ENCODE measurements at places on chromosomes 5 and 9. TPM values are rescaled to one million over a fixed set of nuclear protein-coding genes. Genes with fewer than 3 reads are reported as not detected.
A peak's percentile ranks its signal among the peaks of the same experiment; 100 is the strongest.

DNA sequence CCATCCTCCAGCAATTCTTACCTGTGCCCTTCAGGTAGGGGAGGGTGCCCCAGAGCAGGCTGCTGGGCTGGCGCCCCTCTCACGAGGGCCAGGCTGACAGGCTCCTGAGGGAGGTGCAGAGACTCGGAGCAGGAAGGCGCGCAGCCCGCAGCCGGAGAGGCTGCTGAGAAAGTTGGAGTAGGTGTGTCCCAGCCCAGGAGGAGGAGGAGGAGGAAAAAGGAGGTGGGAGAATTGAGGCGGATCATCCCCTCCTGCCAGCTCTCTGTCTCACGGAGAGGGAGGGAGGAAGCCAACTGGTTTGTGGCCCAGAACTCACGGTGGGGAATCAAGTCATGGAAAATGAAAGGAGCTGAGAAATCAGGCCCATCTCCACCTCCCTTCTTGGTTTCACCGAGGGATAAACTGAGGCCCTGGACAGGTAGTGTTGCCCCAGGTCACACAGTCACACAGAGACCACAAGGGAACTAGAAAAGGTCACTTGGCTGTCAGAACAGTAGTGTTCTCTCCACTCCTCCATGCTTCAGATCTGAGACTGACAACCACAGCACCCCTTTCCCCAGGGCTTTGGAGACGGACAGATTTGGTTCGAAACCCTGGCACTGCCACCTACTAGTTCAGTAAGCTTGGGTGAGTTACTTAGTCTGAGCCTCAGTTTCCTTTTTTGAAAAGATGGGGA is at the start of gene FAT2:
FAT2 (minus strand) TSS at position 188 of the 676 bp plus-strand sequence. CDS start 22,400 bp downstream, outside the sequence.
- H3K4me1 ChIP-seq: peaks cover 3% of the 10 kb centered on the region
- H3K36me3 ChIP-seq: no peaks in the 10 kb centered on the region
- H3K27me3 ChIP-seq: peaks cover 13% of the 10 kb centered on the region
- H3K27ac ChIP-seq: no peak within 1 kb of the TSS
- no peak for DNase-seq

GRCh38 chr9:120711354-120711753 is 2.9 kb downstream of the MEGF9 start:
- H3K27ac ChIP-seq: peak overlapping the region; percentile 95
- peaks cover 33% of the 10 kb centered on the region for H3K4me1 ChIP-seq
- no peaks in the 10 kb centered on the region for H3K36me3 ChIP-seq
- H3K27me3 ChIP-seq: no peaks in the 10 kb centered on the region
- DNase-seq: no peak

DNA sequence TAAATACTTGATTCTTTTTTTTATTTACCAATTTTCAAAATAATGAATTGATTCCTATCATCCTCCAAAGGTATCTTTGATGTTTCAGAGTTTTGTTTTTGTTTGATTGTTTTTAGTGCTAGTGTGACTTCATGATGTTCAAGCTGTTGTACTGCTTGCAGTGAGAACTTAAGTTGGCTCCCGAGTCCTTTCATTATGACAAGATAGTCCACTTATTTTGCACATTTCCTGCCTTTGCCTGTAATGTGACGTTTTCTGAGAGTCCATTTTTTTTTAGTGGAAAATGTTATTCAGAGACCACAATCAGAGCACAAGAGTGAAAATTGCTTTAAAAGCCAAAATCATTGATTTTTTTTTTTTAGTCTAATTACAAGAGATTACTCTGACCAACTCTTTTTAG is 60.1 kb upstream of the FCHO2 start:
- no peaks in the 10 kb centered on the region for H3K27me3 ChIP-seq
- H3K4me3 ChIP-seq: no peak overlapping the region
- H3K36me3 ChIP-seq: no peaks in the 10 kb centered on the region
- DNase-seq: no peak
- no peak overlapping the region for H3K27ac ChIP-seq

CAMK4 gene
- total RNA-seq: 163 TPM

TEX48 gene
- not detected for total RNA-seq

DNA sequence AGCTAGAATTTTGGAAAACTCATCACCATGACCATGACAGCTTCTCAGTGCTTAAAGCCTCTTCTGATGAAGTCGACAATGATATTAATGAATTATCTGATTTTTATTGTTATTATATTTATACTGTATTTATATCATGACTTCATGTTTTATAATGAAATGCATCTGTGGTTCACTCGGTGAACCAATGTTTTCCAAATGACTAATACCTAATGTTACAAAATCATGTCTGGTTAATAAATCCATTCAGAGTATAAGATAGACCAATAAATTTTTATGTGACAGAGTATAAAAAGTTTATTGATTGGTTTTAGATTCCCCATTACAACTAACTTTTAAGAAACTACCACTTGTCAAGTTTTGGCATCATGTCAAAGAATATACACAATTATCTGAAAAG is 416.5 kb downstream of the MLLT3 start:
- no peak overlapping the region for H3K4me3 ChIP-seq
- DNase-seq: no peak
- H3K36me3 ChIP-seq: peaks cover 6% of the 10 kb centered on the region
- H3K4me1 ChIP-seq: peaks cover 21% of the 10 kb centered on the region
- peaks cover 11% of the 10 kb centered on the region for H3K27me3 ChIP-seq

DNA sequence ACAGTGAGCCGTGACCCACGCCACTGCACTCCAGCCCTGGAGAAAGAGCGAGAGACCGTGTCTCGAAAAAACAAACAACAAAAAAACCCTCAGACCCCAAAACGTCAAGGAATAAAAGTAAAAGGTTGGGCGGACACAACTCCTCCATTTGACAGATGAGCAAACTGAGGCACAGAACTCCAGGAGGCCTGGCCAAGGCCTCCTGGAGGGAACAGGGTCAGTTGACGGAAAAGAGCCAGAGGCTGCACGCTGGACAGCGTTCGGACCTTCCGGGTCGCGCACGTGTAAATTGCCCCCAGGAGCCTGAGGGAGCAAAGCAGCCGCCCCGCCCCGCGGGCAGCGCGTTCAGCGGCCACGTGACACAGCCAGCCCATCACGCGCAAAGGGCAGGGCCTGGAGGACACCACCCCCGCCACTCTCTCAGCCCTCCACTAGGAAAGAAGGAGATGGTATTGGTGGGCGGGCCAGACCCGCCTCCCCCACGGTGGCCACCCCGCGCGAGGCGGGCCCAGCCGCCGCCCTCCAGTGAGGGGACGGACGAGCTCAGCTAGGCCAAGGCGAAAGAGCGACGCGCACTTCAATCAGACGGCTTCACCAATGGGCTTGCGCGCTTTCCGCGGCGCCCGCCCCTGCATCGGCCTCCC is 81.5 kb downstream of the PTPDC1 start:
- peak; percentile 97 for DNase-seq
- H3K36me3 ChIP-seq: no peaks in the 10 kb centered on the region
- peak overlapping the region; percentile 89 for H3K27ac ChIP-seq
- H3K4me3 ChIP-seq: peak overlapping the region; percentile 92
- peaks cover 35% of the 10 kb centered on the region for H3K4me1 ChIP-seq

DNA sequence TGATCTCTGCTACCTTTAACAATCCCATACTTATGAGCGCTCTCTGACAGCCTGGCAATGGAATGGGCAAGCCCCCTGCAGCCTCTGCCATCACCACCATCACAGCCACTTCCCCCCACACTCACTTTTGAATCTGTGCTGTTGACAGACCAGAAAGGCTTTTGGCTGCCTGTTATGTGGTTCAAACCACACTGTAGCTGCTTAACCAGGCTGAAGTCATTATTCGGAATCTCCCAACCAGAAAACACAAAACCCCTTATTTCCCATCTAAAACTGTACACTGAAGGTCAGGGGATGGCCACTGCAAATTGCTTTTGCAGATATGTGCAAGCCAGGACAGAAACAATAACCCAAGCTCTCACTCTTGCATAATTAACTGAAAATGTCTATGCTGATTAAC is 35.8 kb downstream of the PTCH1 start:
- peaks cover 12% of the 10 kb centered on the region for H3K27me3 ChIP-seq
- peaks cover 16% of the 10 kb centered on the region for H3K4me1 ChIP-seq
- no peak overlapping the region for H3K27ac ChIP-seq
- H3K36me3 ChIP-seq: peaks cover 6% of the 10 kb centered on the region
- DNase-seq: no peak
- H3K4me3 ChIP-seq: no peak overlapping the region

GRCh38 chr5:58241389-58241788 is 218.5 kb downstream of the PLK2 start:
- no peak for DNase-seq
- no peak overlapping the region for H3K4me3 ChIP-seq
- no peak overlapping the region for H3K27ac ChIP-seq
- peaks cover 5% of the 10 kb centered on the region for H3K27me3 ChIP-seq
- H3K36me3 ChIP-seq: no peaks in the 10 kb centered on the region
- H3K4me1 ChIP-seq: no peaks in the 10 kb centered on the region

- H3K27ac ChIP-seq: no peak overlapping the region
- H3K4me3 ChIP-seq: no peak overlapping the region
- no peaks in the 10 kb centered on the region for H3K36me3 ChIP-seq
- DNase-seq: no peak
Measured at GRCh38 chr9:83317244-83317643, 221.0 kb downstream of the FRMD3 start.

GRCh38 chr9:137705443-137705863 is 86.6 kb downstream of the EHMT1 start:
- DNase-seq: no peak
- peaks cover 7% of the 10 kb centered on the region for H3K36me3 ChIP-seq
- H3K4me3 ChIP-seq: peak overlapping the region; percentile 68
- H3K27me3 ChIP-seq: no peaks in the 10 kb centered on the region

GRCh38 chr5:143314099-143314498 is 89.4 kb downstream of the NR3C1 start:
- peak overlapping the region; percentile 39 for H3K27ac ChIP-seq
- no peak for DNase-seq
- H3K36me3 ChIP-seq: peaks cover 4% of the 10 kb centered on the region
- H3K4me1 ChIP-seq: peaks cover 9% of the 10 kb centered on the region

TAF11L5 gene
- not detected for total RNA-seq

- no peak overlapping the region for H3K27ac ChIP-seq
- no peaks in the 10 kb centered on the region for H3K36me3 ChIP-seq
- peaks cover 26% of the 10 kb centered on the region for H3K27me3 ChIP-seq
- DNase-seq: peak; percentile 4
- H3K4me1 ChIP-seq: peaks cover 5% of the 10 kb centered on the region
- no peak overlapping the region for H3K4me3 ChIP-seq
Measured at GRCh38 chr5:437281-437771, 5.7 kb upstream of the EXOC3 start.

GRCh38 chr5:174951151-174951780 is 226.9 kb downstream of the MSX2 start:
- peak; percentile 38 for DNase-seq
- H3K36me3 ChIP-seq: no peaks in the 10 kb centered on the region
- no peak overlapping the region for H3K27ac ChIP-seq
- H3K4me1 ChIP-seq: peaks cover 5% of the 10 kb centered on the region
- peaks cover 21% of the 10 kb centered on the region for H3K27me3 ChIP-seq
- H3K4me3 ChIP-seq: no peak overlapping the region

PDGFRB gene
- total RNA-seq: not detected

GRCh38 chr9:123631862-123632261 is 275.9 kb downstream of the CRB2 start:
- H3K36me3 ChIP-seq: peaks cover 10% of the 10 kb centered on the region
- H3K27ac ChIP-seq: no peak overlapping the region
- no peak for DNase-seq
- no peaks in the 10 kb centered on the region for H3K27me3 ChIP-seq
- H3K4me1 ChIP-seq: peaks cover 4% of the 10 kb centered on the region

DNA sequence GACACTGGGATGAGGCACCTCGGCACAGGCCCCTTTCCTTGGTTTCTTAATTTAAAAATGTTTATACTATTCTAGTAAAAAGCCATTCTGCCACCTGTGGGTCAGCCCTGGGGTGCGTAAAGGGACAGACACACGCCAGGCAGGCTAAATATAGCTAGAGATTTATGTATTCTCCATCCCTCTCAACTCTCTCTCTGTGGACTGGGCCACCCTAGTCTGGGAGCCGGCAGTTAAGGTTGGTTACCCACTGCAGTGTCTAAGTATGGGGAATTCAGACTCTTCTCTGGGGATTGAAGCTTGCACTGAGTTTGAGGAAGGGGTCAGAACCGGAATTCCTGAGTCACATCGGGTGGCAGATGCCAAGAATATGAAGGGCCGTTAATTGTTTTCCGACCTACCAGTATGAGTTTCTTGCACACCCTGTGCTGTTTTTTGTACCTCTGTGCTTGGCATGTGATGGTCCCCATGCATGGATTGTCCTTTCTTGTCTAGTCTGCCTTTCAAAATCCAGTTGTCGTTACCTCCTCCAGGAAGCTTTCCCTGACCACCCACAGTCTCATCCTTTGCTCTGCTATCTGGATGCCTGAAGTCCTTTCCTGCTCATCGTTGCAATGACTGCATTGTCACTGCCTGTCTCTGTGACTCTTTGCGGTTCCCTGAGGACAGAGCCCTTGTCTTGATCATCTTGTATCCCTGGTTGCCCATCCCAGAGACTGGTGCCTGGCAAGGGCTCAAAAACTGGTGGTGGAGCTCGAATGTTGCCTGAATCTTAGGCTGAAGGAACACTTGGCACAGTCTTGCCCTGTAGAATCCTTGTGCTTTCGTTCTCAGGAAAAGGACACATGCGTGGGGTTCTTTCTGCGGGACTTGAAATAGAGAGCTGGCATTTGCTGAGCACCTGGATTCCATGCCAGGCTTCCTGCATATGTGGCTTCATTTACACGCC is 2.1 kb downstream of the NEURL1B start:
- peaks cover 42% of the 10 kb centered on the region for H3K27me3 ChIP-seq
- DNase-seq: no peak
- H3K27ac ChIP-seq: no peak overlapping the region
- peaks cover 10% of the 10 kb centered on the region for H3K4me1 ChIP-seq
- H3K36me3 ChIP-seq: peaks cover 4% of the 10 kb centered on the region

SPINK4 gene
- total RNA-seq: not detected

DNA sequence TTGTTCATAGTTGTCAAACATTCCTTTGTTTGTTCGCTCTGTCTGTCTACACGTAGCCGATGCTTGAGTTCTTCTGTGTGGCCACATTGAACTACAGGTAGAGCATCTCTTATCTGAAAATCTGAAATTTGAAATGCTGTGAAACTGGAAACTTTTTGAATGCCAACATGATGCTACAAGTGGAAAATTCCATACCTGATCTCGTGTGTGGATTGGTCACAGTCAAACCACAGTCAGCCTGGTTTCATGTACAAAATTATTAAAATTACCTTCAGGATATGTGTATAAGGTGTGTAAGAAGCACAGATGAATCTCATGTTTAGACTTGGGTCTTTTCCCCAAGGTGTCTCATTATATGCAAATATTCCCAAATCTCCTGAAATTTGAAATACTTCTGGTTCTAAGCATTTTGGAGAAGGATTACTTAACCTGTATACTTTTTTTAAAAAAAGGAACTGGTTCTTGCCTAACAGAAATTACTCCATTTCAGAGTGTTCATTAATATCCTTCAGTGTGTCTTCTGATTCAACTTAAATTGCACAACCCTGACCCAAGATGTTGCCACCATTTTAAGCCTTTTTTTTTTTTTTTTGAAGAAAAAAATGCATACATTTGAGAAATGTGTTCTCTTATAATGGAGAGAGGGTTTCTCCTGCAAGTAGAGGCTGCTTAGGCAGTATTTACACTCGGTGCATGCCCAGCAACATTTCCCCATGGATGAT is 254.3 kb downstream of the MAST4 start:
- H3K4me3 ChIP-seq: no peak overlapping the region
- DNase-seq: no peak
- H3K27me3 ChIP-seq: peaks cover 12% of the 10 kb centered on the region
- H3K27ac ChIP-seq: no peak overlapping the region
- no peaks in the 10 kb centered on the region for H3K4me1 ChIP-seq

All from T-helper 17 cell (primary cell).